Stimulated activated CD4-positive, alpha-beta T cell treated with anti-CD3 and anti-CD28 coated beads, Interleukin-12 subunit alpha, Interleukin-12 subunit beta, amount 100 ng/mL, for 48 hours (primary cell): ENCODE measurements at places on chromosomes 5 and 9.

DNA sequence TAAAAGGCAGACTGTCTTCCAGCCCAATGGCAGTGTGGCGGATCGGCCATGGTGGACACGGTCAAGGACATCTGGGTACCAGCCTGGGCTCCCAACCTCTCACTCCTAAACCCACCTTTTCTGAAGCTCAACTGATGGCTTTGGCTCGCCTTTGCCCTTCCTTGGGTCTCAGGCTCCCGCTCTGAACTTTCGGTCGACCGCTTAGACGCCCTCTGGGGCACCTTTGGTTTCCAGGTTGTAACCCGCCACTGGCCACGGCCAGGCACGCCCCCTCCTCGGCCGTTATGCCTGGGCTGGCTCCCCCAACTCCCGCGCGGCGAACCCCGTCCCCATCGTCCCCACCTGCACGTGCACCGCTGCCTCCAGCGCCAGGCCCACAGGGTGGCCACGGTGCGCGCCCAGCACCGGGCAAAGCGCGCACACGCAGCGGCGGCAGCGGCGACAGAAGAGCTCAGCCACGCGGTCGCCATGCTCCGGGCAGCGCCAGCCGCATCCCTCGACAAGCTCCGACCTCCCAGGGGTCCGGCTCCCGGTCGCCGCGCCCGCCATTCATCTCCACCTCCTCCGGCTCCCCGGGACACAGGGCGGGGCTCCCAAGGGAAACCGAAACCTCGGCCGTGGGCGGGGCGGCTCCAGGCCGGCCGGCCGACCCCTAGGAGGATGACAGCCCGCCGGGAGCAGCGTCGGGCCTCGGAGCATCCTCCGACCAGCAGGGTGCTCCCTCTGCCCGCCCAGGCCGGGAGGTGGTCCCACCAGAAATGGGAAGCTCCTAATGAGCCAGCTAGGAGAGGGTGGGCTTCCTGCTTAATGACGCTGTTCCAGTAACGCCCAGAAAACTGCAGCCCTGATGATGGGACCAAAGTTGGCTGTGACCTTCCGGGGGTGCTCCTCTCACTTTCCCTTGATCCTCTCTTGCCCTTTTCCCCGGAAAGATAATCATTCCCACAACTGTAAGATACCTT lies at the start of gene TRIM14:
TRIM14 (minus strand) TSS at position 583 of the 962 bp plus-strand sequence; CDS start at position 549, 34 bp downstream.
- peak; percentile 25 for DNase-seq

DNA sequence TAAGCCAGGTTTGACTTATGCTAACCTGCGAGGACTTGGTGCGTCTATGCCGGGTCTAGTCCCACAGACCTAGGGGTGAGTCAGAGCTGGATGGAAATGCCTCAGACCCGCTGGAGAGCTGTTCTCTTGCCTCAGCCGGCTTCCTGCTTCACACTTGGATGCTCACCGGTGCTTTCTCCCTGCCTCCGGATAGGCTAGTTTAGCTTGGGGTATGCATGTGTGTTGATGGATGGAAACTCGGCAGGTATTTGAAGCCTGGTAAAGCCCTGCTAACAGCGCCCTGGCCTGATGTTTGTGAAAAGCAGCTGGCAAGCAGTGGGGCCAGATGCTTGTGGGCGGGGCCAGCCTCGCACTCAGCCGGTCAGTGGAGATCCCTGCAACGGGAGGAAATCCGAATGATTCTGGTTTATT lies 29.3 kb downstream of the PRRC2B start:
- no peak for DNase-seq

- no peak for DNase-seq
Measured at GRCh38 chr9:26375448-26375847, 517.2 kb downstream of the CAAP1 start.

DNA sequence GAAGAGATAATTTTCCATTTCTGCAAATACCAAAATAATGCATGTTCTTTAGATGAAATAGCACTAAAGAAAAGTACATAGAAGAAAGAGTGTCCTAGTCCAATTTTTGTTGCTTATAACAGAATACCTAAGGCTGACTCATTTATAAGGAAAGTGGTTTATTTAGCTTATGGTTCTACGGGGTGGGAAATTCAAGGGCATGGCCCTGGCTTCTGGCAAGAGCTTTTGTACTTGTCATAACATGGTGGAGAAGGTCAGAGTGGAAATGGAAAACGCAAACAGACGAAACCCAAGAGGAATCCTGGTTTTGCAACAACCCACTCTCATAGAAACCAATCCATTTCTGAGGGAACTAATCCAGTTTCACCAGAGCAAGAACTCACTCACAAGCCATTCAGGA lies 283.7 kb downstream of the CSNK1G3 start:
- DNase-seq = no peak
